Naive thymus-derived CD8-positive, alpha-beta T cell (primary cell): ENCODE measurements at places on chromosomes 1 and 21. TPM values are rescaled to one million over a fixed set of nuclear protein-coding genes. Genes with fewer than 3 reads are reported as not detected.
A peak's percentile ranks its signal among the peaks of the same experiment; 100 is the strongest.

GRCh38 chr21:42012344-42012743 is 2.2 kb upstream of the ZBTB21 start:
- no peak for DNase-seq
- peaks cover 5% of the 10 kb centered on the region for H3K36me3 ChIP-seq
- H3K27ac ChIP-seq, result peak overlapping the region; percentile 57
- H3K4me3 ChIP-seq, result peak overlapping the region; percentile 93

The PHLDA3 gene
- total RNA-seq, result 0.60 TPM

DNA sequence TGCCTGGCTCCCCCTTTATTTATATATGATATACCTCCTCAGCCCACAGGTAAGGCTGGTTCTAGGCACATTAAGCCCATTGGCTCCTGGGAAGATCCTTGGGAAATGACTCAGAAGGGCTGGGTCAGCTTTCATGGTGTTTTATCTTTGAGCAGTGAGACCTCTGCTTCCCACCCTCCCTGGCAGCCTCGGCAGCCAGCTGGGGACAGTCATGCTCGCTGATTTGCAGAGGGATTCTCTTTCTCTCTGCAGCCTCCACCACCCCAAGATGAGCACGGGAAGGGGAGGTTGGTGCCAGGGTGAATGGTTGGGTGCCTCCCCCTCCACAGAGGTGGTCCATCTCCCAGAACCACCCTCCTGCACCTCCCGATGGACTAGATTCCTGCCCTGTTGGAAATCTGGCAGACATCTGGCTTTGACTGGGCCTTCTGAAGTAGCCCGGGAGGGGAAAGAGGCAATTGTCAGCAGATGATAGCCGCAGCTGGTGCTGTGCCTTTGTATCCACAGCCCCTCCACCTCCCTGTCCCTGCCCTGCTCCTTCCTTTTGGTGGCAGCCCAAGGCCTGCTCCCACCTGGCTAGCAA is 24.6 kb downstream of the IER5 start:
- no peak overlapping the region for H3K27ac ChIP-seq
- H3K4me3 ChIP-seq, result no peak overlapping the region
- no peak for DNase-seq
- H3K27me3 ChIP-seq, result peaks cover 3% of the 10 kb centered on the region

GRCh38 chr21:37564341-37564923 is 197.9 kb downstream of the DYRK1A start:
- peak; percentile 91 for DNase-seq
- peaks cover 25% of the 10 kb centered on the region for H3K4me1 ChIP-seq
- H3K27ac ChIP-seq, result peak overlapping the region; percentile 100
- H3K27me3 ChIP-seq, result no peaks in the 10 kb centered on the region
- H3K36me3 ChIP-seq, result no peaks in the 10 kb centered on the region

DNA sequence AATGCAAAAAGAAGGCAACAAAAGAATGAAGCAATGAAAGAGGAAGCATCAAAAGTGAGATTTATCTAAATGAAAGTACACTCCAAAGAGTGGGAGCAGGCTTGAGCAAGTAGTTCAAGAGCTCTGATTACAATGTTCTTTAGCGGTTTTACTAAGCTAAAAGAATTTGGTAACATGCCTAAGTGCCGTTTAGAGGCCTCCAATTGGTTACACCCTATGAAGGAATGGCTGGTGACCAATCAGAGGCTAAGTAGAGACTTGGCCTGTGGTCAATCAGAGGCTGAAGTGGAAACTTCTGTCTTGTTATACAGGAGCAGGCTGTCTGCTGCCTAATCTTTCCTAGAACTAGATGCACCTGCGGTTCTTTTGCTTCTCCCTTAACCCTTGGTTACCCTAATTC is 59.1 kb downstream of the PTGFR start:
- peaks cover 25% of the 10 kb centered on the region for H3K36me3 ChIP-seq
- H3K27me3 ChIP-seq, result no peaks in the 10 kb centered on the region
- H3K4me3 ChIP-seq, result no peak overlapping the region
- H3K27ac ChIP-seq, result no peak overlapping the region
- no peak for DNase-seq
- no peaks in the 10 kb centered on the region for H3K4me1 ChIP-seq

DNA sequence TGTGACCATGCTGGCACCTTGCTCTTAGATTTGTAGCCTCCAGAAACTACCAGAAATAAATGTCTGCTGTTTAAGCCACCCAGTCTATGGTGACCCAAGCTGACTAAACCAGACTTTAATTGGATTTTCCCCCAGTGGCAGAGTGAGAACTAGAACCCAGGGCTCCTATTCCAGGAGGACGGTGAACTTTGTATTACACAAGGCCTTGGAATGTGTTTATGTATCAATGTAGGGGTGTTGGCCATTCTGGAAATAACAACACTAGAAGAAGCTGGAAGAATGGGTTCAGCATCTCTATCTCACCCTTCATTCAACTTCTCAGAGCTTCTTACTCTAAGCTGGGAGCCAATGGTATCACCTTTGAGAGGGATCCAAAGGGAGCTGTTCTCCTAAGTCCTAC is 37.0 kb downstream of the ARHGEF11 start:
- H3K27ac ChIP-seq, result no peak overlapping the region
- no peaks in the 10 kb centered on the region for H3K4me1 ChIP-seq
- H3K36me3 ChIP-seq, result no peaks in the 10 kb centered on the region
- H3K4me3 ChIP-seq, result no peak overlapping the region

DNA sequence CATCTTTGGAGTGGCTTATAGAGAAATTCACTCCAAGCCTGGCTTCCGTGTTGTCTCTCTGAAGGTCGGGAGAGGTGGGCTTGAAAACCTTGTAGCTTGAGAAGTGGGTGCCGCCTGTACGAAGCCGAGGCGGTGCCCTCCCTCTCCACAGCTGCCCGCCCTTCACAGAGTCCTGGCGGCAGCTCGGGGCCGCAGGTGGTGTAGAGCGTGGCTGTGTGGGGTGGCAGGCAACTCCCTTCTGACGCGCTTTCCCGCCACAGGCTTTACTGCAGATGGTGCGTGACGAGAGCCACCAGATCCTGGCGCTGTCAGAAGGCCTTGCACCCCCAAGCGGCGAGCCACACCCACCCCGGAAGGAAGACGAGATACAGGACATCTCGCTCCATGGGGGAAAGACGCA is 33.1 kb upstream of the DIP2A start:
- H3K4me1 ChIP-seq, result peaks cover 51% of the 10 kb centered on the region
- peak overlapping the region; percentile 99 for H3K27ac ChIP-seq
- peak overlapping the region; percentile 81 for H3K4me3 ChIP-seq
